ENCODE measurements at places on chromosomes 5 and 9. TPM values are rescaled to one million over a fixed set of nuclear protein-coding genes. Genes with fewer than 3 reads are reported as not detected.

DNA sequence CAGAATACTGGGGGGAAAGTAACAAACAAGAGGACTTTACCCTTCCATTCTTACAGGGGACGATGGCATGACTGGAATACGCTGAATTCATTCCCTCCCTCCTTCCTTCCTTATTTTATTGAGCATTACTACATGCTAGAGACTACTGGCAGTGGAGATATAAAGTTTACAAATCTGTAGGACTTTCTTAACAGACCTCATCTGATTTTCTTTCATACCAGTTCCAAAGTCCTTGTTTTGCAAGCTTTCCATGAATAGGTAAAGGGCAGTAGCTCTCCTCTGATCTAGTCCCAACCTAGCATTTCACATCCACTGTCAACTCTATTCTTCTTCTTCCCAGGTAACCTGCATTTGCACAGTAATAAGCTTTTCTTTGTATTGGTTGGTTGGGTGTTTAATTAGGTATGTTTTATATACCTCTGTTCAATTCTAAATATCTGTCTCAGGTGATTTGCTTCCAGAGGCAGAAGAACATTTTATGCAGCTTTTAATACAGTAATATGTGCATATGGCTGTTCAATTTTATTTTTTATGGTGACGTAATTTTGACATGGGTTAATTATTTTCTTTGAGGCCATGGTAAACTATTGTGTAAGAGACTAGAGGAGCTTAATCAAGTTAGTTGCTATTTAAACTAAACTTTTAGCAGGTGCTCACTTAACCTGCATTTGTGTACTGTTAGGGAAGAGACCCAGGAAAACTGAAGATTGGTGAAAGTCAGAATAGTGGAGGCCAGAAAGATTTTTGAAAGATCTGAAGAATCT lies 150.9 kb downstream of the ARHGAP26 start:
- DNase-seq = no peak

GRCh38 chr5:164217464-164217863 lies 712.0 kb downstream of the MAT2B start:
- no peak for DNase-seq

- DNase-seq = no peak
Observed at GRCh38 chr9:110104261-110104809, 103.6 kb downstream of the C9orf152 start.

- no peak for DNase-seq
Observed at GRCh38 chr9:113631137-113631765, 167.7 kb downstream of the RGS3 start.

The CYSRT1 gene
- 1.6 TPM for total RNA-seq

The NUDT12 gene
- total RNA-seq = 3.3 TPM

The VCP gene
- 349 TPM for total RNA-seq

The ASPN gene
- not detected for total RNA-seq

Data from HT-29 (cell line).